ENCODE measurements at places on chromosomes 13 and 19.

DNA sequence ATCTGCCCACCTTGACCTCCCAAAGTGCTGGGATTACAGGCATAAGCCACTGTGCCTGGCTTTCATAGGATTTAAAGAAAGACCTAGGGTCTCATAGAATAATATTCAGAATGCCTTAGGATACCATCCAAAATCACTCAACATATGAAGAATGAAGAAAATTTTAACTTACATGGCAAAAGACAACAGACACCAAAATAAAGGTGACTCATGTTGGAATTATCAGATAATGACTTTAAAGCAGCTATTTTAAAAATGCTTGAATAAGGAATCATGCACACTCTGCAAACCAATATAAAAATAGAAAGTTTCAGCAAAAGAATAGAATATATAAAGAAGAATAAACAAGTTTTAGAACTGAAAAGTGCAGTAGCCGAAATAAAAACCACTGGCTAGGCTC lies 29.3 kb downstream of the ZNF566 start:
- DNase-seq = no peak

DNA sequence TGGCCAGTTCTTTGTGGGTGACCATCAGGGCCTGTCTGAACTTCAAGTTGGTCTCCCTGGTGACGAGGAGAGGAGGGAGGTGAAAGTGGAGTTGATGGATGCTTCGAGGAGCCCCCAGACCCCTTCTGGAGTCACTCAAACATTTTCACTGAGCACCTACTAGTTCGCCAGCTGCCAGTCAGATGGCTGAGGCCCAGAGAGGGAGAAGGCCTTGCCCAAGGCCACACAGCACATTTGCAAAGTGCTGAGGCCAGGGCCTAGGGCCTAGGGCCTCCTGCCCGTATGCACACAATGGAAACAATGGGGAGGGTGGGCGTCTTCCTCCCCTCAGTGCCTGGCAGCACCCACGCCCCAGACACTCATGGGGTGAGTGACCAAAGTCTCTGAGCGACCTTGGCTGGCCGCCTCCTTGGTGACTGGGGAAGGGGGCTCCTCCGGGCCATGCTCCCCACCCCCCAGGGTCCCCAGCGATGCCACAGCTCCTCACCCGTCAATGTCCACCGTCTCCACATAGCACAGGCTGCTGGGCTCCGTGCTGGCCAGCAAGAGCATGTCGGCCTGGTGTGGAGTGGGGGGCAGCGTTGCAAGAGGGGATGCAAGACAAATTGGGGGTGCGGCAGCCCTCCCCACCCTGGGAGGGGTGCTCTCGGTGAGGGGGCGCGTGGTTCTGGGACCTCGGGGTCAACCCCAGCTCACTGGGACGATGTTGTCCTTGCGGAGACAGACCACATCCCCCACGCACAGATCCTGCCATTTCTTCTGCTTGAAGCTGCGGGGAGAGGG lies 6.5 kb downstream of the ATP8B3 start:
- no peak for DNase-seq

DNA sequence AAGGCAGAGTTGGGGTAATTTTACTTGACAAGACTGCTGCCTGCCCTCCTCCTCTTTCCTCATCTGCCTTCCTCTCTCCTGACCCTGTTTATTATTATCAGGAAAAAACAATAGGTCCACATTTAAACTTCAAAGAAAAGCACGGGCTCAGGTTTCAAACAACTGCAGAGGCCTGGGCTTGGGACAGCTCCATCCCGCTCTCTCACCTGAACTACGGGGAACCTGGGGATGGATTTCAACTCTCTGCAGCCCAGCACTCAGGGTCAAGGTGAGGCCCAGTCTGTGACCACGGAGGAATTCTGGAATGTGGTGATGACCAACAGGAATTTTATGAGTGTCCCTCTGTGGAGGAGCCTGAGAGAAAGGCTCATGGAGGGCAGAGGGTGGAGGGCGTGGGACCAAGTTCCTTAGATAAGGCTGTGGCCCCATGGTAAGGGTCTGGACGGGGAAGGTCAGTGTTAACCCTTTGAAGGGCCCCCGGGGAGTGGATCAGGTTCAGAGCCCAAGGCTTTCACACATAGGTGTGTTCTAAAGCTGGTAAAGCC lies 220.8 kb upstream of the MAB21L1 start:
- DNase-seq = no peak

- DNase-seq = peak; percentile 51
Observed at GRCh38 chr19:48329167-48329891, 4.0 kb downstream of the EMP3 start.

DNA sequence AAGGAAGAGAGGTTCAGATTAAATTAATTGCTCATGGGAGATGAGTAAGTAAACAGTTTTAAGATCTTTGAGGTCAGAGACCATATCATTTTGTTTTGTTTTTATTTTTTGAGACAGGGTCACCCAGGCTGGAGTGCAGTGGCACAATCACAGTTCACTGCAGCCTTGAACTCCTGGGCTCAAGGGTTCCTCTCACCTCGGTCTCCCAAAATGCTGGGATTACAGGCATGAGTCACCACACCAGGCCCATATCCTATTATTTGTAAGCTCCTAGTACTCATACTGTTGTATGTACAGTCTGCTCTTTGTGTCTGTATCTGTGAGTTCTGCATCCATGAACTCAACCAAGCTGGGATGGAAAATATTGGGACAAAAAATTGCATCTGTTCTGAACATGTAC lies 6.0 kb upstream of the RASL11A start:
- no peak for DNase-seq

GRCh38 chr19:8392017-8392591 lies 1.9 kb downstream of the RAB11B start:
- no peak for DNase-seq

DNA sequence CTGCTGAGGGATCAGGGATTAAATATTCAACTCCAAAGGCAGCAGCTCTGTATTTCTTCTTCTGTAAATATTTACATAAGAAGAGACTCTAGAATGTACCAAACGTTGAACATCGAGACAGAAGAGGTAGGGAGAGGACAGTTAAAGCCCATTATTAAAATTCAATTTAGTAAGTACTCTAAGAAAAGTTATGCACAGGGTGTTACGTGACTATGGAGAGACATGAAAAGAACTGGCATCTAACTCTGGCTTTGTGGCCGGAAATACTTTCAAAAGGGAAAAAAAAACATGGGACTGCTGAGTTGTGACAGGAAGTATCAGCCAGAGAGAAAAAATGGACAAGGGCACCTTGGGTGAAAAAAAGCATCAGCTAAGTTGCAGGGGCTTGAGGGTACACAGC lies 36.7 kb downstream of the LNX2 start:
- DNase-seq = no peak

DNA sequence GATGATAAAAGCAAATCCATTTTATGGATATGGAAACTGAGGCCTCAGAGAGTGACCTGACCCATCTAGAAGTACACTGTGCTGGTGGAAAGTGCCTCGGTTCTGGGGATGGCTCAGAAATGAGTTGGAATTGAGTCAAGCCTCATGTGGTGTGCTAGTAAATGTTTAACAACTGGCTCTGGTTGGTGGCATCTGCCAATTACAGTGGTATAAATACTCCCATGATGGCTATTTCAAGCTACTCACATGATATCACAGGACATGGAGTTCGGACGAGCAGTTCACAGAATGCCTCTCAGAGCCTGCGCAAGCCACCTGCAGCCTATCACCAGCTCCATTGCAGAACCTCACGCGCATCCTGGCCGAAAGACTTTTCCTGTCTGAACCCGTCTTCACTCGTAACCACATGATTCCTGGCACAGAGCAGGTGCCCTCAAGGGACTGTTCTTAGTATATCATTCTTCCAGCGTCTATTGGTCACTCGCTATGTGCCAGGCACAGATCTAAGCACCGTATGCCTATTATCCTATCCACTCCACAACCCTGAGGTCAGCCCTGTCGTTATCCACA lies 9.1 kb downstream of the TMEM150B start:
- DNase-seq = no peak

DNA sequence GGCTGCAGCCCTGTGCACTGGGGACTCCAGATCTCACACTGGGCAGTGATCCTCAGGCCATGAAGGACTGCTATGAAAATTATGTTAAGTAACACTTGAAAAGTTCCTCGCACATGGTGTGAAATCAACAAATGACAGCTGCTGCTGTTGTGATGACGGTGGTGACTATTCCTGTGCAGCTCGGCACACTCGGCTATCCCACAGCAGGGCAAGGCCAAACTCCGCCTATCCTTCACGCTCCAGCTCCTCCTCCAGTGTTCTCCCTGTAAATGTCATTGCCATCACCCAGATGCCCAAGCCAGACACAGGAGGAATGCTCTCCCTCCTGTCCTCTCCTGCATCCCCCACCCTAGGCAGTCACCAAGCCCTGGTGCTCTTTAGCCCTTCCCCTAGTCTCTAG lies 31.3 kb downstream of the GRIK5 start:
- no peak for DNase-seq

DNA sequence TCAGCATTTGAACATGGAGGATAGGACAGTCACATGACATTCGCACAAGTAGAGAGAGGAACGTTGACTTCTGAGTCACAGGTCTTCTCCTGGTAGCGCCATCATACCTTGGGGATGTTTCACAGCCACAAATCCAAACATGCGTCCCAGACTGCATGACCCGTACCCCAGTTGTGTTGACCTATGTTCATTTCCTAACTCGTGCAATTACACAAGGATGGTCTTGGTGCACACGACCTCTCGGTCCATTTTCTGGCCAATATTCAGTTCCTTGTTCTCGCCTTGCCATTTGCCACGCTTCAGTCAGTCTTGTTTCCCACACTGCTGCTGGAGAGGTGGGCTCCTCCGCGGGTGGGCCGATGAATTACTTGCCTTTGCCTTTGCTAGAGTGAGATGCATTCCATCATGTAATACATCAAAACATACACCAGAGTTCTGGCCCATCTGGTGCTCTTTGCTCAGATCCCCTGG lies 87.3 kb downstream of the COL4A2 start:
- no peak for DNase-seq

- no peak for DNase-seq
Observed at GRCh38 chr13:45508776-45509175, 44.0 kb downstream of the COG3 start.

Data from CD4-positive, alpha-beta T cell treated with Interleukin-4 for 1 hour (primary cell).